Activated CD4-positive, alpha-beta T cell treated with anti-CD3 and anti-CD28 coated beads for 4 hours (primary cell): ENCODE measurements at places on chromosomes 2 and 18.

GRCh38 chr2:154688373-154688772, 10.1 kb upstream of the KCNJ3 start:
- no peak for DNase-seq

- DNase-seq = no peak
These were observed 166.4 kb downstream of the TMEM18 start for GRCh38 chr2:510839-511238.

GRCh38 chr2:239640676-239641578, 240.1 kb upstream of the HDAC4 start:
- DNase-seq = no peak

- no peak for DNase-seq
These were observed 79.4 kb upstream of the SP3 start for GRCh38 chr2:174044556-174044955.

- DNase-seq = no peak
These were observed 3.5 kb upstream of the ADNP2 start for GRCh38 chr18:80105369-80106167.

GRCh38 chr2:98058191-98058975, 28.6 kb upstream of the VWA3B start:
- DNase-seq = no peak
